ENCODE measurements at places on chromosomes 3 and 15.

- DNase-seq: no peak
Observed at GRCh38 chr3:126434931-126435411, 40.3 kb downstream of the CFAP100 start.

- DNase-seq: no peak
Observed at GRCh38 chr3:181936774-181937173, 225.0 kb downstream of the SOX2 start.

GRCh38 chr3:108029466-108029865 is 61.4 kb downstream of the CD47 start:
- no peak for DNase-seq

DNA sequence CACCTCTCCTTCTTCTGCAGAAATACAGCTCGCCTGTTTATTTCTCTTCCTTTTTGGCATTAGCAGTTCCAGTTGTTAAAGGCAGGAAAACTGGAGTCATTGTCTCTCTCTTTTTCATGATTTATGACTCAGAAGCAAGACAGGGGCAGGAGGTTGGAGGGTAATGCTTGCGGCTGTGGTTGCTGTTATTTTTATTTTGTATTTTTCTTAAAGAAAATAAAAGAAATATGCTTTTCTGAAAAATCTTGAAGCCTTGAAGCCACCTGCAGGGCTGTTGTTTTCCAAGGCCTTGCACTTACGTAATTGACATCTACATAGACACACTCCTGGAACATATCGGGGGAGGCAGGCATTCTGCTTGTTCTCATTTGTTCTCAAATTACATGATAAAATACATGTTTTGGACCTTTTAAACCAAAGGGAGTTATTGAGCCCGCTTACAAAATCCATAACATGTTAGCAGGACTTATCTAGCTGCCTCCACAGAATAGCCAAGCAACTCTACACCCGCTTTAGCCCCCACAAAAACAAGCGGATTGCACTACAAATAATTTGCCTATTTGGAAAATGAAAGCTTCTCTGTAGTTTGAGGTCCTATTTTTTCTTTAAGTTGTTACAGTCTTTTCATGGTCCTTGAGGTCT is 1004.6 kb upstream of the NR2F2 start:
- DNase-seq: no peak

Measured in renal cortex interstitium (tissue), 15 donors.